Endothelial cell (in vitro differentiated cells): ENCODE measurements at places on chromosomes 3 and 15.

DNA sequence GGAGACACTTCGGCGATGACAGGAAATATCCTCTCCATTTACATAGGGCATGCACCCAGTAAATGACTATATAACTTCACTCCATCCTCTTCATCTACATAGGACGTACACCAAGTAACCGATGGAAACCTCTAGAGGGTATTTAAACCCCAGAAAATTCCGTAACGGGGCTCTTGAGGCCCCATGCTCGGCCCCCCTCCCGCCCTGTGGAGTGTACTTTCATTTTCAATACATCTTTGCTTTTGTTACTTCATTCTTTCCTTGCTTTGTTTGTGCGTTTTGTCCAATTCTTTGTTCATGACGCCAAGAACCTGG is 7.5 kb upstream of the FAM107A start:
- DNase-seq = no peak

DNA sequence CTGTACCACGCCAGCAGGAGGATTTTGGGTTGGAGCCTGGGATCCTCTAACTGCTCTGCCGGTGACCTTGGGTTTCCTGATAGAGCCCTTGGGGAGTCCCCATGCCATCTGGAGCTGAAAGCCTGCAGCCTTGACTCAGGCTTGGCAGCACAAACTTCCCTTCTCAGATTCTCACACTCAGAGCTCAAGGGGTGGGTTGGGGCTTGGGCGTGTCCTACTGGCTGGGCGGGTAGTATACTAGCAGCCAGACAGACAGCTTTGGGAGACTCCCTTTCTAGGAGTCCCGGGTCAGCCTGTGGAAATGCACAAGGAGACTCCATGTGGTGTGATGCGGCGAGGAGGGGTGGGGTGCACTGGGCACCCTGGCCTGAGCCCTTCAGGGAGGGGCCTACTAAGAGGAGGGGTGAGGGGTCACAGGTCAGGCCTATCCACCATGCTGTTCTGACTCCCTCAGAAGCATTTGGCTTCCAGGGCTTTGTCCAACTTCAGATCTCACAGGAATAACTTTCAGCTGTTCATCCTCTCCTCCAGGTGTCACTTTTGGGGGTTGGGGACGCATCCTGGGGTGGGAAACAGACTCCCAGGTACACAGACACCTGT is 21.6 kb upstream of the PLXNA1 start:
- DNase-seq = no peak

GRCh38 chr15:86830304-86830703 is 750.6 kb downstream of the AGBL1 start:
- no peak for DNase-seq

DNA sequence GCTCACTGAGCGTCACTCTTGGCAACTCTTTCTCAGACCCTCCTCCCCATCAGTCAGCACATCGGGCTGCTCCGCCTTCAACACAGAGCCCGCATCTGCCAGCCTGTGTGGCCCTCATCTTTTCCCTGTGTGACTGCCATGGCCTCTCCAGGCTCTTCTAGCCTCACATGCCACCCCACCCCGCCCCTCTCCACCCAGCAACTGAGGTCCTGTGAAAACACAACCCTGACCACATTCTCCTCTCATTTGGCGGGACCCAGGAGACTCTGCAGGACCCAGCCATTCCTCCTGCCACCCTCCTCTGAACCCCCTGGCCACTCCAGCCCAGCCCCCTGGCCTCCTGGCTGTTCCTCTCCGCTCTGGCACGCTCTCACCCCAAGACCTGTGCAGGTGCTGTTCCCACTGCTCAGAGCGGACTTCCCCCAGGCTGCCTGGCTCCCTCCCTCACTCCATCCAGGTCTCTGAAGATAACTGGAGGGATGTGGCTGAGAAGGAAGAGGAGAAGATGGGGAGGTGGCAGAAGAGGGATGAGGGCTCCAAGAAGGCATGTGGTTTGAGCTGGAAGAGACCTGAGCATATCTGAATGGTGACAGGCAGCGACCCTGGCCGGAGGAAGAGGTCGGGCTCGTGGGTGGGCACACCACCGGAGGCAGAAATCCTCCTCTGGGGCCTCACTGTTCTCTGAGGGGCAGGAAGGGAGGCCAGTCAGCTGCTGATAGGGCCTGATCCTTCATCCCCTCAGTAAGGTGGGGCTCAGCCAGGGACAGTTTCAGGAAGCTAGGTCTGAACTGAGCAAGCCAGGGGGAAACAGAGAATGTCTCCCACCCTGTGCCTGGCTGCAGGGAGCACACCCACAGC is 111.2 kb upstream of the RPL32 start:
- no peak for DNase-seq

- DNase-seq = no peak
Observed at GRCh38 chr3:12230877-12231276, 58.0 kb upstream of the PPARG start.

GRCh38 chr3:112605285-112605684 is 35.7 kb downstream of the CCDC80 start:
- DNase-seq = peak; percentile 29

GRCh38 chr15:52559022-52559421 is 9.8 kb downstream of the ARPP19 start:
- no peak for DNase-seq

DNA sequence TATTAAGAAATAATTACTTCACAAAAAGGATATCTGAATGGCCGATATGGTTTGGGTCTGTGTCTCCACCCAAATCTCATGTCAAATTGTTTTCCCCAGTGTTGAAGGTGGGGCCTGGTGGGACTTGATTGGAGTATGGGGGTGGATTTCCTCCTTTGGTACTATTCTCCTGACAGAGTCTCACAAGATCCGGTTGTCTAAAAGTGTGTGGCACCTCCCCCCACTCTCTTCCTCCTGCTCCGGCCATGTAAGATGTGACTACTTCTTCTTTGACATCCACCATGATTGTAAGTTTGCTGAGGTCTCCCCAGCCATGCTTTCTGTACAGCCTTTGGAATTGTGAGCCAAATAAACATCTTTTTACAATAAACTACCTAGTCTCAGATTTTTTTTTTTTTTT is 34.5 kb downstream of the ZBTB11 start:
- no peak for DNase-seq

DNA sequence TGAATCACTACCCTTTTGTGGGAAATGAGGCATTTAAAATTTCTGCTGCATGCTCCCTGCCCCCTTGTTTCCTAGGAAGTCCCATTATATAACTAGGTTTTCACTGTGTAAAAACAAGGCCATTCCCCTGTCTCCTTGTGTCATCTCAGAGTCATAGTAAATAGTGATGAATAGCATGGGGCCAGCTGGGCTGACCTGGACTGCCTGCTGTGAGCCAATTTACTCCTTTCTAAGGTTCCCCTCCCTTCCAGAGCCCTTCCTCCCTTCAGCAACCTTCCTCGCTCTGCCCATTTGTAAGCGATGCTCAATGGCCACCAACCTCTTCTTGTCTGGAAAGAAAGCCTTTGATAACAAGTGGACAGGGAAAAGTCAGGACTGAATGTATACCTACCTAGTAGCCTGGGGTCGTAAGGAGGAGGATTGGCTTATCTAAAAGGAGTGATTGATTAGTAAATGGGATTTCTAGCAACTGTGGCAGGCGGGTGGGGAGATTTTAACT is 11.7 kb downstream of the ITGA11 start:
- no peak for DNase-seq

- DNase-seq = no peak
Observed at GRCh38 chr3:150202711-150203110, 205.4 kb upstream of the TSC22D2 start.

DNA sequence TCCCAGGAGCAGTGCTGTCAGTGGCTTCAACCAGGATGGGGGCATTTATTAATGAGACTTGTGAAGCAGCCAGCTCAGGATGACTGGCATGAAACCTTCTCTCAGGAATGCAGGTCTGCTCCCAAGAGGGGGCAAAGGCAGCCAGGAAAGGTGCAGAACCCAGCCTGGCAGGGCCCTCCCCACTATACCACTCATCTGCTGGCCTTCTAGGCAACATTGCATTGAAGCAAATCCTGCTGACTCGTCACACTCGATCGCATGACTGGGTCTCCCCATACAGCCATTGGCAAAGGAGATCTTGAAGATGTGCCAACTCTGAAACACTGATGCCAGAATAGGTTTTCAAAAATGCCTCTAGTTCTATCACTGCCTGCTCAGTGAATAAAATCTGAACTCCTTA is 65.7 kb upstream of the CMTM7 start:
- DNase-seq = no peak

DNA sequence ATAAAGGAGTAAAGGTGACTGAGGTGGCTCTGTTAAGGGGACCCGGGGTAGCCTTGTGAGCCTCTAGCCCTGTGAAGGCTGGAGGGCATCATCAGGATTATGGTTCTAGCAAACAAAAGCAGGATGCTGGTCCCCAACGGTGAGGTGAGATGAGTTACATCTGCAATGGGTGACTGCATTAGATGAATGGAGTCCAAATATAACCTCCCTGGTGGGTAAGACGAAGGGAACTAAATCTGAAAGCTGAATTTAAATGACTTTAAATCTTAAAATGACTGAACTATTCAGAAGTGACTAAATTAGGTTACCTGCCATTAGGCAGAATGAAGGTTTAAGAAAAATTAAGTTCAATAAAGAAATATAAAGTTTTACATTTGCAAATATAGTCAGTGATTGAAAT is 4.6 kb upstream of the HLTF start:
- no peak for DNase-seq

DNA sequence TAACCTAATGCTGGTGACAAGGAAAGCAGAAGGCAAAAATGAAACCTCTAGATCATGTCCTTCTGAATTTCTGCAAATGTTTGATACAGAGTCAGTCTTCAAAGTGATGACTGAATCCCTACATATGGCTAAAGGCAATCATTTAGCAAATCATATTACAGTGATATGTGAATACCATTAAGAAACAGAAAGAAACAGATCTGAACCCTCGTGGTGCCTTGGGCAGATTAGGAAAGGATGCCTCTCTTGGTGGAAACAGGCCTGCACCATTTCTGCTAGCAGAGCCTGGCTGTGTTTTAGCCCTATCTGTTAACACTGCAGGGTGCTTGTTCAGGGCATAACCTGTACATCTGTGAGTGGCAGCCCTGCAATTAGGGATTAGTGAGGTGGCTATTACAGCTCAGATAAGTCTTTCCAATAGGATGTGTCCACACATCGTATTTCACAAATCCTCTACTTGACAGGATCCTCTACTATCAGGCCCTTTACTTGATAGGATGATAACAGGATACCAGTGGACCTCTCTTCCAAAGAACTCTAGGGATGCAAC is 12.1 kb downstream of the SEC22C start:
- DNase-seq = no peak

- no peak for DNase-seq
Observed at GRCh38 chr3:143480344-143480743, 360.8 kb downstream of the CHST2 start.

- no peak for DNase-seq
Observed at GRCh38 chr3:178823591-178824246, 247.9 kb downstream of the ZMAT3 start.

GRCh38 chr3:55341502-55342031 is 145.5 kb downstream of the WNT5A start:
- no peak for DNase-seq

- no peak for DNase-seq
Observed at GRCh38 chr3:114518206-114518808, 224.5 kb downstream of the TIGIT start.

- no peak for DNase-seq
Observed at GRCh38 chr15:66094331-66094730, 159.2 kb downstream of the MEGF11 start.

GRCh38 chr15:64193971-64194370 is 31.1 kb upstream of the PPIB start:
- no peak for DNase-seq

GRCh38 chr3:17333893-17334292 is 408.5 kb downstream of the TBC1D5 start:
- no peak for DNase-seq

DNA sequence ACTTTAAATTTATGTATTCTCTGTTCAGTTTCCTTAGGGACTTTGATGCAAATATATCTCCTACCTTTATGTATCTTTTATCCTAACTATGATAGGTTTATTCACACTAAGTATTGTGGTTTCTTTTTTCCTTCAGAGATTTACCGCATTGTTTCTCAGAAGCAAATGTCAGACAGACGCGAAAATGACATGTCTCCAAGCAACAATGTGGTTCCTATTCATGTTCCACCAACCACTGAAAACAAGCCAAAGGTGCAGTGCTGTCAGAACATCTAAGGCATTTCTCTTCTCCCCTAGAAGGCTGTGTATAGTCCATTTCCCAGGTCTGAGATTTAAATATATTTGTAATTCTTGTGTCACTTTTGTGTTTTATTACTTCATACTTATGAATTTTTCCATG is 18.3 kb downstream of the RAB11A start:
- no peak for DNase-seq

- peak; percentile 66 for DNase-seq
Observed at GRCh38 chr15:88166082-88166993, 90.2 kb downstream of the NTRK3 start.

GRCh38 chr3:10263646-10264363 is 15.5 kb downstream of the TATDN2 start:
- peak; percentile 59 for DNase-seq

- DNase-seq = no peak
Observed at GRCh38 chr3:146750196-146750595, 145.1 kb upstream of the PLSCR5 start.

DNA sequence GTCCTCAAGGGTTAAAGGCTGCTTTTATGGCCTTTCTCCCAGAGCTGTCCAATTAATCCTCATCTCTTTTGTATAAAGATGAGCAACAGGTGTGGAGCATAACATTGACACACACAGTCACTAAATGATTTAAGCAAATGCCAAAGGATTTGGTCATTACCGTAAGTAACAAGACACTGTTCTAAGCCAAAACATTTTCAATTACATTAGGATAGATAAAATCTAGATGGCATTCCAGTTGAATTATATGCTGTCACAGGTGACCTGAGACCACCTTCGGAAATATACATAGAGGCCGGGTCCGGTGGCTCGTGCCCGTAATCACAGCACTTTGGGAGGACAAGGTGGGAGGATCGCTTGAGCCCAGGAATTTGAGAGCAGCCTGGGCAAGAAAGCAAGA is 105.3 kb upstream of the UBE3A start:
- no peak for DNase-seq

- DNase-seq = peak; percentile 65
Observed at GRCh38 chr15:81480645-81481053, 106.6 kb upstream of the TMC3 start.

DNA sequence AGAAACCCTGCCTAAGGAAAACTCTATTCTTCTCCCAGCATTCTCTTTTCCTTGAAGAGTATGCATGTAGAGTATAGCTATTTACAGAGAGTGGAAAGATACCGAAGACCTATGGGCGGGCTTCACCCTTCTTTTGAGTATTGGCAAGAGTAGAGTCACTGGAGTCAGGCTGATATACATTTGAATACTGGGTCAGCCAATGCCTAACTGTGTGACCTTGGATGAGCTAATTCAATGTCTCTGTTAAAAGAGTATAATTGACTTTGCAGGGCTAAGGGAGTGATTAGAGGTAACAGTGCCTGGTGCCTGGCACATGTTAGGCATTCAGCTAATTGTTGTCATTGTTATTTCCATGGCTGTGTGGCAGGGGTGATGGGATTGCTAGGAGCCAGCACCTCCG is 75.6 kb downstream of the TUSC7 start:
- no peak for DNase-seq

DNA sequence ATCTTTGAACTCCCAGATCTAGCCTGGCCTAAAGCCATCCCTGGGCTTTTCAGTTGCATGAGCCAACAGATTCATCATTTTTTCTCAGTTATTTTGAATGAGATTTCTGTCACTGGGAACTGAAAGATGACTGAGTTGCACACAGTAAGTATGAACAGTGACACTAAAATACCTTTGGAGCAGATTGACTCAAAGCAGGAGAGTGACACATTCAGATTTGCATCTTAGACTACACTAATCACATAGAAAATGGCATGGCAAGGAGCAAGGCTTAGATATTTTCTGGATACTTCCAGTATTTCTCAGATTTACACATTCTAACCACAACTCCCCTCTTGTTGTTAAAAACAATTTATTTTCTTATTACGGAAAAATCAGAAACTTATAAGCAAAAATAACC is 32.8 kb downstream of the SEC62 start:
- no peak for DNase-seq
